Hematopoietic multipotent progenitor cell treated with erythropoietin and hydrocortisone succinate and interleukin-3 and kit ligand, for 15 days (in vitro differentiated cells): ENCODE measurements at places on chromosomes 1 and 21.

- no peak for DNase-seq
These were observed 4.1 kb upstream of the PEF1 start for GRCh38 chr1:31648641-31649357.

DNA sequence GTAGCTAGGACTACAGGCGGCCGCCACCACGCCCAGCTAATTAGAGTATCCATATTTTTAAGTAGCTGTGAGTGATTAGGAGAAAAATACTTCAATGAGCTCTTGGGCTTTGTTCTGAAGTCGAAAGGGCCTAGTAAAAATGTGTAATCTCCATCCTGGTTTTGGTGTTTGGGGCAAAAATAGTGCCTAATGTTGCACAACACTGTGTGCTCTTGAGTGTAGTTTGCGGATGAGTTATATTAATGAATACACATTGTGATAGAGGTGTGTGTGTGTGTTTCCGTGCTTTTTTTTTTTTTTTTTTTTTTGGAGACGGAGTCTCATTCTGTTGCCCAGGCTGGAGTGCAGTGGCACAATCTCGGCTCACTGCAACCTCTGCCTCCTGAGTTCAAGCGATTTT lies 6.3 kb upstream of the ARID1A start:
- DNase-seq: no peak

DNA sequence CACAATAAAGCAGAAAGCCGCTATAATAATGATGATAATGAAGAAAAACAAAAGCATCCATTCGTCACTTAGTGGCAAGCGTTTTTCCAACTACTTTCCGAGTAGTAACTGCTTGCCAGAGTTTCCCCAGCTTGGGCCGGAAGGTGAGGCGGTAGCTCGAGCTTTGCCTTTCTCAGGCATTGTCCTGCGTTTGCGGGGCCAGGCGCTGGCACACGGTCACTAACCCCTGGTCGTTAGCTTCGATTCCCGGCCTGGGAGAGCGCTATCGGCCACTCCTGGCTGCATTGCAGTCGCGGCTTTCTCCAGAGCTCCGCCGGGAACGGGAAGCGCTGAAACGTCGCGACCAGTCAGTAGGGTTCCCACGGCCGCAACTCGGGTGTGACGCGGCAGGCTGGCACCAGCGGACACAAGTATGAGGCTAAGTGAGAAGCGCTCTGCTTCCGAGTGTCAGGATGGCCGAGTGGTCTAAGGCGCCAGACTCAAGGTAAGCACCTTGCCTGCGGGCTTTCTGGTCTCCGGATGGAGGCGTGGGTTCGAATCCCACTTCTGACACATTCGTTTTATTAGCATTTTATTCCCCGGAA lies 14.6 kb upstream of the ZNF692 start:
- peak; percentile 95 for DNase-seq

DNA sequence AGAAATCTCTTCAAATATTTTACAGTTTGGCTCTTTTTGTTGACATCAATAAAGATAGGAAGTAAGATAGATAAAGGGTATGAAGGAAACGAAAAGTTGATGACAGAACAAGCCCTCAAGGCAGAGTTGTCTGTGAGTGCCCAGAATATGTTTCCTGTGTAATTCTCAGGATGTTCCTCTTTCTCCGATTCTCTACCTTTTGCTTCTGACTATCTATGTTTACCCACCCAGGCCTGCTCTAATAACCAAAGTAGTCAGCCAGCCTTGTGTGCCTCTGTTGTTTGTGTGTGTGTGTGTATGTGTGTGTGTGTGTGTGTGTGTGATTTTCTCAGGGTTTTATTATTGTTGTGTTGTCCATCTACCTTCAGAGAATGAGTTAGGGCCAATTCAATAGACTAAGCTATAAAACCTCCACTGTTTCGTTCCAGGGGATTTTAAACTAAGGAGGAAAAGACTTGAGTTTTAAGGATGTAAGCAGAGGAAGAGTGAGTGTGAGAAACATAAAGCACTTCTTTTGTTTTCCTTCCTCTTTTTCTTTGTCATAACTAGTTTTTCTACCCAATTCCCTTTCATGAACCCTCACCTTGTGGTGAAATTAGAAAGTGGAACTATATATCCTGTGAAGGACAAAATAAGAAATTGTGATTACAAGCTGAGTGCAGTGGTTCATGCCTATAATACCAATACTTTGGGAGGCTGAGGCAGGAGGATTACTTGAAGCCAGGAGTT lies 627.4 kb upstream of the NR5A2 start:
- DNase-seq: no peak

DNA sequence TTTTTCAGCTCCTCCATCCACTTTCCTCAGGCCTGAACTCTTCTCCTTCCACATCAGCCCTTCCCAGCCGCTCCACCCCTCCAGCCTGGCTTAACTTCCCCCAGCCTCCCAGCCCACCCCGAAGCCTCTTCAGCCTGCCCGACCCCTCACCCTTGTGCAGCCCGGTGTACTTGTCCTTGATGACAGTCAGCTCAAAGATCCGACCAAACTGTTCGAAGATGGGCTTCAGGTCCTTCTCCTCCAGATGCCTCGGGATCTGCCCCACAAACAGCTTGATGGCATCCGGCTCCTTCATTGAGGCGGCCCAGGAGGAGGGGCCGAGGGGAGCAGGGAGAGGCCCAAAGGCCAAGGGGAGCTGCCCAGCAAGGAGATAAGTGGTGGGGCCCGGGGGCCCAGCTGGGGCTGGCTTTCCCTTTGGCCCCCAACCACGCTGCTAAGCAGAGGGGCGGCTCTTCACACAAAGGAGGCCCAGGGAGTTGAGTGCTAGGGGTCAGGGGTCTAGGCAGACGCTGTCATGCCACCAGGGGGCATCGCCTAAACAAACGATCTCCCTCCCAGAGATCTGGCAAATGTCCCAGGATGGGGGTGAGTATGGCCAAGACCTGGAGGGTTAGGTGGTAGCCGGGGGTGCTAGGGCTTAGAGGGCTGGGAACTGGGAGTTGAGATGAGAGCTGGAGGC lies 738 bp downstream of the CELF3 start:
- peak; percentile 48 for DNase-seq

GRCh38 chr1:68767941-68768340 lies 271.1 kb upstream of the DEPDC1 start:
- DNase-seq: no peak

GRCh38 chr1:1000357-1001056 lies 610 bp upstream of the HES4 start:
- no peak for DNase-seq

- peak; percentile 50 for DNase-seq
These were observed 29.9 kb upstream of the TMEM61 start for GRCh38 chr1:54950369-54951163.

GRCh38 chr1:79745929-79746328 lies 739.4 kb upstream of the ADGRL4 start:
- DNase-seq: no peak

GRCh38 chr1:10216090-10216749 lies 5.8 kb downstream of the KIF1B start:
- no peak for DNase-seq

- DNase-seq: no peak
These were observed 2249.1 kb downstream of the NCAM2 start for GRCh38 chr21:23247334-23247733.

DNA sequence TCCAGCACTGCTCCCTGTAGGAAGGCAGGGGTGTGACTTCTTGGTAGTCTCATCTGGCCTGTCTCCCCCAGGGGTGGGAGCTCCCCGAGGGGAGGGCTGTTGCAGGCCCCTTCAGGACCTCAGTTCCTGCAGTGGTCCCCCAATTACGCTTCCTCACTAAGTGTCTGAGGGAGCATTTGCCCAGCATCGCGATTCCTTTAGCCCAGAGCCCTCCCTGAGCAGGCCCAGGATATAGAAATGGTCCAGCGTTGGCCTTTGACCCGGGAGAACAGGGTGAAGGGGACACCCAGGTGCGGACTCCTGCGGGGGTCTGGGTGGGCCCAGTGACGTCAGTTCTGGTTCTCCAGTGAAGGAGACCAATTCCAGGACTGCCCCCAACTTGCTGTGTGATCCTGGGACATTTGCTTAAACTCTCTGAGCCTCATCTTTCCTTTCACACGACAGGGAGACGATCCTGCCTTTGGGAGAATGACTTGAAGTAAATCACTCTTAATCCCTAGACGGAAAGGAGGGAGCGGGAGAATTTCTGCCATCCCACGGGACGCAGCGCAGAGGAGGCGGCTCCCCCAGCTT lies 32.6 kb upstream of the BTG2 start:
- no peak for DNase-seq

DNA sequence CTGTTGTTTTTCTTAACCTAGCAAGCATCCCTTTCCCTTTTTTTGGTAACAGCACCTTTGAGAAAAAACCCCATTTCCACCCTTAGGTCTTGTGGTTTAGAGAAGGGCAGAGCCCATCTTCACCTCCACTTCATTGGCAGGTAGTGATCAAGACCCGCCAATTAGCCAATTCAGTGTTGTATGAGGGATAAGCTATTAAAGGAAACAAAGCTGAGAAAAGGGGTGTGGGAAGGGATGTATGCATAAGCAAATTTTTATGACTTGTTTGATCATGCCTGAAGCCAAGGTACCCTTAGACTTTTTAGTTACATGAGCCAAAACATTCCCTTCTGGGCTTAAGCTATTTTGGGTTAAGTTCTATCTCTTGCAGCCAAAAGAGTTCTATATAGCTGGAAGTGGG lies 3.6 kb upstream of the ZNF697 start:
- DNase-seq: no peak

DNA sequence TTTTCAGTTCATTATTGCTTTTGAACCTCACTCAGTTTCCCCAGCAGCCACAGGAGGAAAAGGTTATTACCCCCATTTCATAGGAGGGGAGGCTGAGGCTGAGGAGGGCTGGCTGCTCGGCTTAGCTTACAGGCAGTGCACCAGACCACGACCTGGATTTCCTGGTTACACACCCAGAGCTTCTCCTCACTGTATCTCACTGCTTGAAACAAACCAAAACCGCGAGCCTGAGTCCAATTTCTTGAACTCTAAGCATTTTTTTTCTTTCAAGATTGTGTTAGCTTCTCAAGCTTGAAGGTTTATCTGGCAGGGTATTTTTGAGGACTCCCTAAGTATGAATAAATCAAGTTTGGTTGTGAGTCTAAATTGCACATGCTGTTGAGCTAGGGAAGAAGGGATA lies 188.9 kb upstream of the EDN2 start:
- no peak for DNase-seq

- no peak for DNase-seq
These were observed 14.7 kb upstream of the POFUT2 start for GRCh38 chr21:45302082-45303061.

GRCh38 chr1:52633291-52633754 lies 355 bp downstream of the SHISAL2A start:
- DNase-seq: no peak

DNA sequence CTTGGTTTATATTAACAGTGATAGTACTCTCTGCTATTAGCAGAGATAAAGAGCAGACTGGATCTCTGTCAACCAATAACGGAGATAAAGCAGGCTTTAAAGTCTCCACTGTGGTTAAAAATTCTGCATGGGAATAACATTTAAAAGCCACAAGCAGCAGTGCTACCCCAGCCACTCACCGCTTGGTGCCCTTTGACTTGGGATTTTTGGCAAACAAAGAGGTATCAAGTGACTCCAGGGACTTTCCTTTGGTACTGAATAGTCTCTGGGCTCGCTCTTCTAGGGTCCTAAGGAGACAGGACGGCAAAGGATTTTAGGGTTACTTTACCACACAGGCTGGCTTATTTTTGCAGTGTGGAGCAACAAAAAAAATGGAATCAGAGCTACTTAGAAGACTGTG lies 11.3 kb downstream of the SF3A3 start:
- DNase-seq: no peak

DNA sequence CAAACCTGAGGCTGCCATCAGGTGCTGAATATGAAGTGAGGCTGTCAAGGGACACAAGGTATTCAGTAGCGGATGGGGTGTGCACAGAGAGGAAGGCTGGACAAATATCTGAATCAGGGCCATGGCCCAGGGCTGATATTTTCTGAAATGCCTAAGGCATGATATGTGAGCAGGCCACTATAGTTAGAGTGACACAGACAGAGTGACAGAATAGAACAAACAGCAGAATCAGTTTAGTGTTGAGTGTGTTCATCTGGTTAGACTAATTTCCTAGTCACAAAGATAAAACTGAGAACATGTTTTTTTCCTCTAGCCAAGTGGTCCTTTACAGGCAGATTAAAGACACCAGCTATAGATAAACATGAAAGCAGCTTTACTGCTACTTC lies 3.9 kb downstream of the OVAAL start:
- peak; percentile 8 for DNase-seq

GRCh38 chr1:200410566-200410878 lies 686 bp upstream of the ZNF281 start:
- DNase-seq: peak; percentile 29

GRCh38 chr1:45306319-45306718 lies 20.4 kb upstream of the HPDL start:
- no peak for DNase-seq

GRCh38 chr1:147292012-147292411 lies 49.5 kb downstream of the CHD1L start:
- DNase-seq: no peak

DNA sequence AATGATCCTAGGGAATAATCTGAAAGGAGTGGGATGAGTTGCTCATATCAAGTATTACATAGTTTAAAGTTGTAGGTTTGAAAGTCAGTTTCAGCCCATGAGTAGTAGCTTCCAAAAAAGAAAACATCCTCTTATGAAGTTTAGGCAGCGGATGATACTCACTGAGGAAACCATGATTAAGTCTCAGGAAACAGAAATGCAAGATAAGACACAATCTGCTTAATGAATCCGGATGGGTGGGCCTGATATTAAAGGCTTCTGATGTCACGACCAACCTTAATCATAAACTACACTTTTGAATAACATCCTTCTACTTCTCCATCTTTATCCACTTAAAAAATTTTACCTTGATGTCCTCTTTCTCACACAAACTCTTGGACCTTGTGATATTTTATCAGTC lies 61.8 kb downstream of the S1PR1 start:
- DNase-seq: no peak

GRCh38 chr1:11156441-11156840 lies 32.7 kb upstream of the ANGPTL7 start:
- no peak for DNase-seq

DNA sequence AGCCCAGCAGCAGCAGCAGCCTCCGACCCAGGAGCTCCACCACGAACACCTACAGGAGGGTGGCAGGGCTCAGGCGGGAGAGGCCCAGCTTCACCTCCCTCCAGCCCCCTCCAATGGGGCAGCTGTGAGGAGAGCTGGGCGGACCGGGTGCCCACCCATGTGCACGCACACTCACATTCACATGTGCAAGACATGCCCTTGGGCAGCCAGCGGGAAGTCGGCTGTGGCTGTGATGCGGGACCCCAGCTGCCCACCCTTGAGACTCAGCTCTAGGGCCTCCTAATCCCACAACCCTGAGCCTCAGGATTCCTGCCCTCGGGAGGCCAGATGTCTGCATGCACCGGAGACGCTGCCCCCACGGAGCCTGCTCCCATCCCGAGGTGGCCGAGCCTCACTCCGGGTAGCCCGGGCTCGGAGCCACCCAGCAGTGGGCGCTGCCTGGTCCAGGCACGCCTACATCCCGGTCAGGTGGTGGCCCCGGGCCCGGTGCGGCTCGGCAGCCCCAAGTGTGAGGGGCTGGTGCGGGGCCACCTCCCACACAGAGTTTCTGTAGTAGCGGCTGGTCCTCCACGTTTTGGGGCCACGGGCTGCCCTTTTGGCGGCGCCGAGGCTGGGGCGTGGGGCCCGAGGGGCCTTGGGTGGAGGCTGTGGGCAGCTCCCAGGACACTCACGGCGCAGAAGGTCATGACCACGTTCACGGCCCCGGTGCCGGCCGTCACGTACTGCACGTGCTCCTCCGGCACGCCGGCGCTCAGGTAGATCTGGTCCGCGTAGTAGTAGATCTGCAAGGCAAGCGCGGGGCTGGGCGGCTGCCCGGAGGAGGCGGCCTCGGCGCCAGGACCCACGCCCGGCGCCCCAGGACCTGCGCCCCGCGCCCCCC lies 12.9 kb upstream of the SLC2A7 start:
- DNase-seq: no peak
